ENCODE measurements at places on chromosomes 16 and 17. TPM values are rescaled to one million over a fixed set of nuclear protein-coding genes. Genes with fewer than 3 reads are reported as not detected.

ITGAX gene
- 0.81 TPM for polyA plus RNA-seq

- no peak for DNase-seq
These were observed at the start of gene CORO6 for GRCh38 chr17:29622337-29623282. Gene CORO6 (minus strand): TSS chr17:29622912. CDS start chr17:29621421, 1,491 bp downstream.

DNA sequence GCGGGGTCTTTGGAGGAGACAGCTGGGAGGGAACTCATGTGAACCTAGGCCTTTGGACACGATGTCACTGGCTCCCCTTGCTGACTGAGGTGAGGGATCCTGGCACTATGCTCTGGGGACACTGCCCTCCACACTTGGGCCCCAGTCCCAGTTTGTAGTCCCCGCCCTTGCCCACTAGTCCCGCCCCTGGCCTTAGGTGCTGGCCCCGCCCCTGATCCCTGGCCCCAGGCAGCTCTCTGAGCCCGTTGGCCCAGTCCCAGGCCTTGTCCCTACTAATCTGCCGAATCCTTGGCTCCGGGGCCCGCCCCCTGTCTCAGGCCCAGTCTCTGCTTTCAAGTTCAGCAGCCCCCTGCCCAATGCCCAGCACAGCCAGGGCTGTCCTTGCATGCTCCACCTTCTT lies 61.0 kb downstream of the SMPD3 start:
- no peak for DNase-seq

DNA sequence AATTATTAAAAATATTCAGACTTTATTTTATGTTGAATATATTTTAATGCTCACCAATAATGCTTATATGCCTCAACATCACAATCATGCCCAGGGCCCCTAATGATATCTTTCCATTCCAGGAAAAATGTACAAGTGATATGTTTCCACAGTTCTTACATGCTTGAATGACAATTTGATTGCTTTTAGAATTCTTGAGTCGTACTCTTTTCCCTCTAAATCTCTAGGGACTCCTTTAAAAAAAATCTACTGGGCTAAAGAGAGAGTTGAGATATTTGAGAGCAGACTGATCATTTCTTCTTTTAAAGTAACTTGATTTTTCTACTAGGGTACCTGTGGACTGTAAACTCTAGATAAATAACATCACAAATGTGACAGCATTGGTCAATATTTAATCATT lies 18.2 kb upstream of the HLF start:
- DNase-seq: no peak

KLHL36 gene
- 12.1 TPM for polyA plus RNA-seq

DNA sequence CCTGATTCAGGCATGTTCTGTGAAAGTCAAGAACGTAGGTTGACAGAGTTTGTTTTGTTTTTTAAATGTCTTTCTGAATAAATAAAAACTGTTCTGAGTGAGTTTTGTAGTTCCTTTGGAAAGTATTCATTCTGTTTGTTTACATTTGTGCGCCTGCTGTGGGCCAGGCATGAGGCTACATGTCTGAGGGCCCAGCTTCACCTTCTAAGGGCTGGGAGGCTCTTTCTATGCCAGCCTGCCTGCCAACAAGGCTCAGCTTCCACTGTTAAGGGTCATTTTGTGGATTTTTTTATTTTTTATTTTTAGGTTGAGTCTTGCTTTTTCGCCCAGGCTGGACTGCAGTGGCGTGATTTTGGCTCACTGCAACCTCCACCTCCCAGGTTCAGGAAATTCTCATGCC lies 6.1 kb downstream of the WWOX start:
- no peak for DNase-seq

GRCh38 chr16:2210386-2211365 lies at the start of gene BRICD5:
Gene BRICD5 (minus strand): TSS chr16:2210863. CDS start chr16:2210833, 30 bp downstream.
- DNase-seq: no peak

SLC6A2 gene
- 2.1 TPM for polyA plus RNA-seq

SLC12A3 gene
- polyA plus RNA-seq: 0.11 TPM

C16orf96 gene
- polyA plus RNA-seq: 0.73 TPM

- DNase-seq: no peak
These were observed 535.4 kb downstream of the CDH8 start for GRCh38 chr16:61500851-61501250.

- no peak for DNase-seq
These were observed 6.4 kb downstream of the ALYREF start for GRCh38 chr17:81884968-81885367.

C17orf50 gene
- not detected for polyA plus RNA-seq

- no peak for DNase-seq
These were observed 90.7 kb upstream of the SMIM36 start for GRCh38 chr17:55601874-55602364.

- DNase-seq: no peak
These were observed 12.4 kb downstream of the COIL start for GRCh38 chr17:56948491-56948890.

DNA sequence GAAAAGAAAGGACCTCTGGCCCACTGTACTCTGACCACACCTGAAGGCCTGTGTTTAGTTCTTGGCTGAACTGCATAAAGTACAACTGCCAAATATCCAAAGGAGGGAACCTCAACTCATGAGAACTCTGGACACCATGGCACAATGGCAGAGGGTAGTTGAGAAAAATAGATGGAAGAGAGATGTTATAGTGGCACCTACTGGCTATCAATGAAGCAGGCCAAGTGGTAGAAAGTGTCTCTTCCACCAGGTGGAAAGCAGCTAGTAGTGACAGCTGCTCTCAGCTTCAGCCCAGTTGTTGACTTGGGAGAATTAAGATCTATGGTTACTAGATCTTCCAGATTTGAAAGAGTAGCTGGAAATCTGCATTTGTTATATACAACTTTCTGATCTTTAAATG lies 3.2 kb downstream of the MED31 start:
- DNase-seq: no peak

- peak; percentile 24 for DNase-seq
These were observed 30.6 kb downstream of the RPTOR start for GRCh38 chr17:80575057-80575875.

GRCh38 chr16:2857451-2858244 lies at the start of gene PRSS22:
Gene PRSS22 (minus strand): TSS chr16:2858170. CDS start chr16:2858104, 66 bp downstream.
- no peak for DNase-seq

SP6 gene
- polyA plus RNA-seq: 1.0 TPM

GRCh38 chr16:56841659-56842058 lies 23.3 kb upstream of the SLC12A3 start:
- DNase-seq: no peak

DNA sequence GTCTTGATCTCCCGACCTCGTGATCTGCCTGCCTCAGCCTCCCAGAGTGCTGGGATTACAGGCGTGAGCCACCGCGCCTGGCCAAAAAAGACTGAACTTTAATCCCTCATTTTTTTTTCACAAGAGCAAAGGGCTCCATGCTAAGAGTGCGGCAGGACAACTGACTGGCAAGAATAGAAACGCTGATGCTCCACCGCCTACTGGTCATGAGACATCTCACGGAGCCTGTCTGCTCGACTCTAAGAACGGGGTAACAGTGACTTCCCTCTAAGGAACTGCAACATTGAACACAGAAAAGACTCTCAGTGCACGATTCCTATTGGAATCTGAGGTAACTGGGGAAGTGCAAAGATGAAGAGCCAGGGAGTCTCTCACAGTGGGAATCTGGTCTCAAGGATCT lies 23.9 kb downstream of the HIGD1B start:
- DNase-seq: no peak

CLDN9 gene
- polyA plus RNA-seq: 3.6 TPM
